Chondrocyte (in vitro differentiated cells): ENCODE measurements at places on chromosomes 7 and 10. TPM values are rescaled to one million over a fixed set of nuclear protein-coding genes. Genes with fewer than 3 reads are reported as not detected.
A peak's percentile ranks its signal among the peaks of the same experiment; 100 is the strongest.

GRCh38 chr10:847868-848267 is 83.6 kb downstream of the LARP4B start:
- H3K4me3 ChIP-seq: no peak overlapping the region
- H3K36me3 ChIP-seq: peaks cover 33% of the 10 kb centered on the region
- H3K27me3 ChIP-seq: no peaks in the 10 kb centered on the region
- DNase-seq: no peak
- no peak overlapping the region for H3K27ac ChIP-seq

DNA sequence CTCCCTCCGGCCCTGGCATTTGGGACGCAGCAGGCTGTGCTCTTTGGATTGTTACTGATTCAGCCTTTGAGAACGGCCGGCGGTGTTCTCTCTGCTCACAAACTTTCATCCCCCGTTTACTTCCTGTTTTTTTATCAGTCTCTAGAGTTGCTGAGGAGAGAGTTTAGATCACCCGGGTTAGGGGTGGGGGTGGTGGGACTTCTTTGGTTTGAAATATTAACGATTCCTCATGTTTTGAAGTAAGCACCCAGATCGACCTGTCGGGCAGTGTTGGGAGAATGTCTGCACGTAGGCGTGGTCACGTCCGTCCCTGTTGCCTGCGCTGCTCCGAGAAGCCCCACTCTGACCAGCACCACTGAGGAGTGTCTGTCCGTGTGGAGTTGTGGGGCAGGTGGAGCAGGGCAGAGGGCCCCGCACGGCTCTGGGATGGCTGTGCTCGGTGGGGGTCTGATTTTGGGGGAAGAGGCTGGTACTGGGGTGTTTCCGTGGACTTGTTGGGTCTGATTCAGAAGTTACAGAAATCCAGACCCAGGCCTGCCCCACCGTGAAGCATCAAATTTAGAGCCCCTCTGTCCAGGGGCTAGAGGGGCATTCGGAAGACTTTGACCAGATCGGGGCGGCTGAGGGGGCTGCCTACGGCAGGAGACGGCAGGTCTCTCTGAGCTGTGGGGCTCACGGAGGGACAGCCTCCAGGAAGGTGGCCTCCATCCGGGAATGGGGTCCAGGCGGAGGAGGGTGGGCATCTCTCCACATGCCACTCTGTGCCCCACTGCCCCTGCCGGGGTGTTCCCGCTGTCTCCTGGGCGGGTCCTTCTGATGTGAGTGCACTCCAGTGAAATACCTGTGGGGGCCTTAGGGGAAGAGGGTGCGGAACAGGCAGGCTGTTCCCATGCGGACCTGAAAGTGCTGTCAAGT is 7.4 kb downstream of the INPP5A start:
- no peak overlapping the region for H3K4me3 ChIP-seq
- H3K36me3 ChIP-seq: peaks cover 1% of the 10 kb centered on the region
- H3K4me1 ChIP-seq: peaks cover 45% of the 10 kb centered on the region
- H3K27me3 ChIP-seq: no peaks in the 10 kb centered on the region
- DNase-seq: peak; percentile 82

DNA sequence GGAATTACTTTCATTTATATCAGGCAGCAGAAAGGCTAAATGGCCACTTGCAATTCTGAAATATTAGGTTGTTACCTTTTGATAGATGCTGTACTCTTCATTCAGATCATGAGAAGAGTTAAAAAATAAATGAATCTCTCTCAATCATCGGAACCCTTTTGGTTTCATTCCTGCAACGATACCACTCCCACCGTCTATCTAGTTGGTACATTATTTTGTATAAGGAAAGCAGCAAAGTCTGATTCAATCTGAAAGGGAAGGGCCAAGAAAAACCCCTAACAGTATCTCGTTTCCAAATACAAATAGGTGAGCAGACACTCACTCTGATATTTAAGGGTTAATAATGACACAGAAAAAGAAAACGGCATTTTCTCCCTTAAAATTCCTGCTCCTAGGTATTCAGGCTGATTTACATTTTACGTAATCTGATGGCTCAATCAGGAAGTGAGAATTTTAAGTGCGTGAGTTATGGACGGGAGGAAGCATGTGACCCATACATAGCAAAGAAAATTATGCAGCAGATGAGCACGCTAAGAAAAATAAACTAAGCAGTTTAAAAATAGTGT is 209.4 kb upstream of the KLF14 start:
- peaks cover 47% of the 10 kb centered on the region for H3K4me1 ChIP-seq
- H3K27me3 ChIP-seq: no peaks in the 10 kb centered on the region
- peak overlapping the region; percentile 43 for H3K27ac ChIP-seq

GNGT1 gene
- total RNA-seq: not detected in 3 replicates

INHBA gene
- total RNA-seq: 581 to 610 TPM (median 601 TPM) in 3 replicates
